WTC11 (cell line): ENCODE measurements at places on chromosomes 3 and 15. TPM values are rescaled to one million over a fixed set of nuclear protein-coding genes. Genes with fewer than 3 reads are reported as not detected.

DNA sequence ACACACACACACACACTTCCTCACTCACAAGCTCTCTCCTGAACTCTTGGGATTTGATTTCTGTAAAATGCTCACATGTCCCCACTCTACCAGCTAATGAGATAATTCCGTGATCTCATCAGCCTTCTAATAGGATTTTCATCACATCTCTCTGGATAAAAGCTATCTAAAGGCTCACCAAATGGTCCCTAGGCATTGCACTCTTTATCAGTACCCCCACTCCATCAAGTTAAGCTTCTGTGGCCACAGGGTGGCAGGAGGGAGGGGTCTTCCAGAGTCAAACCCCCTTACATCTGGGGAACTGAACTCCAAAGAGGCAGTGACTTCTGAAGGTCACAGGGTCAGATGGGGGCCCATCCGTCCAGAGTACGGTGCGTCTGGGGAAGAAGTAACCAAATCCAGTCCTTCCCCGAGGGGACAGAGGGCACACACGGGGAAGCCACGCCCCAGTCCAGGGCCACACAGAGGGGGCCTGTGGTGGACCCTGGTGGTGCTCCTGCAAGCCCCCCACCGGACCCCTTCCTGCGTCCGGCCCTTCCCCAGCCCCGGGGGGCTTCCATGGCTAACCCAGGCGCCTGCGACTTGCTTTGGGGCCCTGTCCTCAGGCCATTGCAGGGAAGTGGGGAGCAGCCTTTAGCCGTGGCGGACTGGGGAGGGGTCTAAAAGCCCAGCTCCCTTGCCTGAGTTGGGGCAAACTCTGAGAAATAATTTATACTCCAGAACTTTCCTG lies 25.5 kb downstream of the CPN2 start:
- no peak for DNase-seq

GRCh38 chr15:67761343-67761742 lies 64.0 kb upstream of the SKOR1 start:
- DNase-seq = no peak

- no peak for DNase-seq
Measured at GRCh38 chr3:24220859-24221657, 273.6 kb downstream of the THRB start.

- no peak for DNase-seq
Measured at GRCh38 chr3:164687211-164687610, 391.1 kb downstream of the SI start.

- DNase-seq = no peak
Measured at GRCh38 chr3:43999728-44000319, 241.9 kb upstream of the TOPAZ1 start.

GRCh38 chr3:25500706-25501210 lies 72.7 kb downstream of the RARB start:
- DNase-seq = no peak

GRCh38 chr3:67382536-67382935 lies 271.9 kb downstream of the SUCLG2 start:
- DNase-seq = no peak

GRCh38 chr15:60215225-60215963 lies 182.4 kb downstream of the ANXA2 start:
- DNase-seq = no peak

GRCh38 chr3:124992041-124992440 lies 57.5 kb upstream of the MUC13 start:
- no peak for DNase-seq

- no peak for DNase-seq
Measured at GRCh38 chr3:66478960-66479359, 21.9 kb downstream of the LRIG1 start.

- DNase-seq = no peak
Measured at GRCh38 chr3:126264381-126264780, 84.0 kb upstream of the ALDH1L1 start.

DNA sequence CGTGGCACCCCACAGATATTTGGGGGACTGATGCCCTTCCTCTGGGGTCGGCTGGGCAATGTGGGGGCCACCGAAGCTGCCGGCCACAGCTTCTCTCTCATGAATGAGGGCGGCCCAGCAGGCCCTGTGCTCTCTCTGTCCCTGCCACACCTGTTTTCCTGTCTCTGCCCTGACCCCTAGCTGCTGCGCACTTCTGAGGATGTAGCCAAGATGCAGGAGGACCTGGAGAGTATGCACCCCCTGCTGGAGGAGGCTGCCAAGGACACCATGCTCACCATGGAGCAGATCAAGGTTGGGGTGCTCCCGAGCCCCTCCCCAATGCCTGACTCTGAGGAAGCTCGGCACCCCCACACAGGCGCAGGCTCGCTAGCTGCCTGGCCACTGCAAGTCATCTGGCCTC lies 59.7 kb downstream of the SEMA3G start:
- peak; percentile 88 for DNase-seq

GRCh38 chr3:144187531-144188210 lies 216.0 kb downstream of the DIPK2A start:
- no peak for DNase-seq

DNA sequence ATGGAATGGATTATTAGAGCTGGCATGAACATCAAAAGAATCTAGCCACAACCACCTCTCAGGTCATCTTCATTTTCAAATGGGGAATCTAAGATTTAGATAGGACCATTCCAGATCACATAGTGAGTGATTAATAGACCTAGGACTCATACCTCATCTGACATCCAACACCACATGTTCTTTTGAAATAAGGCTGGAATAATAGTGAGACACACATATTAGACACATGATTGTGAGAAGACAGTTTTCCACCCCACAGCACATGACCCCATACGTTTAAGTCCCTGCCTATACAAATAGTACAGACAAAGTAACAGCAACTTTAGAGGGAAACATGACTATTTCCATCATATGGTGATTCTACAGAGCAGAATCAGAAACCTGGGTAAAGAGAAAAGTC lies 344.7 kb upstream of the TPRG1 start:
- DNase-seq = no peak

- no peak for DNase-seq
Measured at GRCh38 chr15:76932135-76932966, 802 bp downstream of the RCN2 start.

DNA sequence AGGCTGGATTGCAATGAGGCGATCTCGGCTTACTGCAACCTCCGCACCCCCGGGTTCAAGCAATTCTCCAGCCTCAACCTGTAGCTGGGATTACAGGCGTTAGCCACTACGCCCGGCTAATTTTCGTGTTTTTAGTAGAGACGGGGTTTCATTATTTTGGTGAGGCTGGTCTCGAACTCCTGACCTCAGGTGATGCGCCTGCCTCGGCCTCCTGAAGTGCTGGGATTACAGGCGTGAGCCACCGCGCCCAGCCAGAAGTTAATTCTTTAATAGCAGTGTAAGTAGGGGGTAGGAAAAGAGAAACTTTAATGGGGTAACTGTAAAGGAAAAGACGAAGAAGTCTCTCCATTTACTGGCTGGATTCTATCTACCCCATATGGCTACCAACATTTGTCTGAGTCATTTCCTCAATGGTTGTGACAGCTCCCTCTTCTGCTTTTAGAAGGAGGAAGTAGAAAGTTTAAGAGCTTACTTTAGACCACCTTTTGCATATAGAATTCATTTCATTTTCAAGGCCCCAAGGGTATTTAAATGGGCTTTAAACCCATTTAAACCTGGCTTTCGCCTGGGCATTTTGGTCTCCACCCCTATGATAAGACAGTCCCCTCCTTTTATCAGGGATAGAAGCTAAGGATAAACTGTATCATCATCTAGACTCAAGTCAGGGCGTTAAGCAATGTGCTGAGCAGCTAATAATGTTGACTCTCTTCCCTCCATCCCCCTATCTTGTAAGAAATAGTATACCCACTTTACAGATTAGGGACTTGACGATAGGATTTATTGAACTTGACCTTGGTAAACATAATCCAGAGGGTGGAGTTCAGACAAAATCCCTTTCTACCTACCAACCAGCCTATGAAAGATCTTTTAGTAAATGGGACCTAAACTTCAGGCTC lies 1.1 kb upstream of the CDV3 start:
- no peak for DNase-seq

GRCh38 chr3:20075197-20075596 lies 35.0 kb downstream of the KAT2B start:
- no peak for DNase-seq

DNA sequence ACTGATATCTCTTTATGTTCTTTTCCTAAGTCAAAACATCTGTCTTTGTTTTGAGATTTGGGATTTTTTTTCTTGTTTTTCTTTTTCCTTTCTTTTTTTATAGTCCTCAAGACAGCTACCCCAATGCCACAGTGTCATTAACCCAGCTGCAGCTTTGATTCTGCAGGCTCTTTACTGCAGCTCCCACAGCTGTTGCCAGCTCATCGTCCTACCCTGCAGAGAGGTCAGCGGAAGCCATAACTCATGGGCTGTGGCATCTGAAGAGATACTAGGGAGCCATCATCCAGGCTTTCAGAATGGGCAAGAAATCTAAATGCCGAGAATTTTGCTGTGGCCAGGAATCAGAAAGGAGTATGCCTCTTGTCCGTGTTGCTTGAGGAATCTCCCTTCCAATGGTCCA lies 44.3 kb upstream of the SLC24A5 start:
- DNase-seq = no peak

- DNase-seq = no peak
Measured at GRCh38 chr3:9776896-9777693, 7.3 kb upstream of the CAMK1 start.

DNA sequence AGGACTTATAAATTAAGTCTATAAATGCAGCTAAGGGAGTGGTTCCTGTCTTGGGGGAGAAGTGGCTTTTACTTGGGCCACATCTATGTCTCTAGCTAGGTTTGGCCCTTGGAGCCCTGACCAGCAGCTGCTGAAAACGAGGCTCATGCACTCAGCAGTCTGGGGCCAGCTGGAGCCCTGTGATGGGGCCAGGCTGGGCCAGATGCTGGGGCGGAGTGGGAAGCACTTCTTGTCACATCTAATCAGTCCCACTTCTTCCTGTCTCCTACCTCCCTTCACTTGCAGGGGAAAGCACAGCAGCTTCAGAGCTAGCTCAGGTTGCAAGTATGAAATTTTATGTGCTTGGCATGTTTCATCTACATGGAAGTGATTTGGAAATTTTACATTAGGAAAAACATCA lies 209.9 kb upstream of the ROPN1 start:
- no peak for DNase-seq

GRCh38 chr15:89783111-89783860 lies 7.2 kb downstream of the MESP2 start:
- peak; percentile 54 for DNase-seq

- DNase-seq = no peak
Measured at GRCh38 chr15:67531379-67531914, 10.5 kb downstream of the C15orf61 start.

- DNase-seq = no peak
Measured at GRCh38 chr3:61454801-61455200, 106.6 kb upstream of the PTPRG start.

GRCh38 chr3:141272906-141273662 lies 41.5 kb downstream of the PXYLP1 start:
- no peak for DNase-seq

- no peak for DNase-seq
Measured at GRCh38 chr15:66849393-66849745, 147.3 kb downstream of the SMAD6 start.

GRCh38 chr3:153681057-153681456 lies 440.1 kb upstream of the ARHGEF26 start:
- no peak for DNase-seq

DNA sequence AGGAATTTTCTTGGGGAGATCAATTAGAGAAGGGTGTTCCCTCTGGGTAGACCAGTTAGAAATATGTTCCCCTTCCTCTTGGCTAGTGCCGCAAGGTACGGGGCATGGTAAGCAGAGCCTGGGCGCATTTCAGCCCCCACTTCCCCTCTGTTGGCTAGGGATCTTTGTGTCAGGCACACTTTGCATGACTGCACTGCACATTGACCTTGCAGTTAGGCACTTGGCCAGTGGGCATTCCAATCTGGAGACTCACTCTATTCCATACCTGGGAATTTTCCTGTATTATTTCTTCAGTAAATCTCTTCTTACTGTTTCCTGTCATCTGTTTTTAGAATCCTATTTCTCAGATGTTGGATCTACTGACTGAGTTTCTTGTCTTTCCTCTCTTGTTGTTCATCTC lies 30.0 kb upstream of the CACNA1D start:
- DNase-seq = no peak

GRCh38 chr3:24119321-24119751 lies 174.2 kb downstream of the NR1D2 start:
- no peak for DNase-seq

DNA sequence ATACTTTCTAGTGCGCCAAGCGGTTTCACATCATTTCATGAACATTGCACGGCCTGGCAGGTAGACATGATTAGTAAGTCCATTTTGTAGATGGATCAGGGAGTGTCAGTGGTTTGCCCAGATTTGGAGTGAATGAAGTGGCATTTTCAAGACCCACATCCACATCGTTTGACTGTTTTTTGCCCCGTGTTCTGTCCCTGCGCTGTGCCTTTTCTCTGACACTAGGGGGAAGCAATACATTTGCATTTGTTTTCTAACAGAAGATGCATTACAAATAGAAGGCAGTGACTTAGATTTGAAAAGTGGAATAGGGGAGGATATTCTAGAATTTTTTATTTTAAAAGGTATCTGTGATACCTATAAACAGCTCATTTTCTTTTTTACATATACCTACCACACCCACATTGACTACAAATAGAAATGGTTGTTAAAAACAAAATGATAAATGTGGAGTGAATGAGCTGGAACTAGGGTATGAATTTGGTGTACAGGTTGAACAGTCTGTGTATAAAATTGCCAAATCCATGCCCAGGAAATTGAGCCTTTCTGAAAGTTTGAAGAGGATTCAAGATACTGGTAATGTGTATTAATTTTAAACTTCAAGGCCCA lies 98.0 kb downstream of the USP13 start:
- DNase-seq = no peak

GRCh38 chr3:17765819-17766472 lies 23.5 kb upstream of the TBC1D5 start:
- no peak for DNase-seq

GRCh38 chr3:138724443-138724842 lies 110.3 kb downstream of the PIK3CB start:
- no peak for DNase-seq

The TRPM7 gene
- total RNA-seq = 24.0 to 28.1 TPM (median 26.2 TPM) in 3 replicates

The GPR149 gene
- total RNA-seq = 0.09 TPM in 1 of 3 replicates, not detected in the others

The SIDT1 gene
- total RNA-seq = 0.21 to 0.23 TPM (median 0.22 TPM) in 3 replicates

The TTLL13 gene
- total RNA-seq = 0.18 to 0.76 TPM (median 0.48 TPM) in 3 replicates

The GRIP2 gene
- 11.4 to 12.0 TPM (median 11.7 TPM) in 3 replicates for total RNA-seq

The CADM2 gene
- total RNA-seq = 18.8 to 24.1 TPM (median 21.3 TPM) in 3 replicates

The FBXL2 gene
- 2.6 to 2.9 TPM (median 2.8 TPM) in 3 replicates for total RNA-seq

The BRK1 gene
- 107 to 121 TPM (median 117 TPM) in 3 replicates for total RNA-seq

The SEMA3F gene
- 49.0 to 52.0 TPM (median 52.0 TPM) in 3 replicates for total RNA-seq

The HCLS1 gene
- total RNA-seq = 1.9 to 2.7 TPM (median 2.6 TPM) in 3 replicates

The GYG1 gene
- total RNA-seq = 34.8 to 43.1 TPM (median 41.7 TPM) in 3 replicates

The DGKG gene
- total RNA-seq = 0.30 to 0.92 TPM (median 0.57 TPM) in 3 replicates

The GUCA1C gene
- not detected in 3 replicates for total RNA-seq

The CLPX gene
- total RNA-seq = 57.9 to 68.7 TPM (median 61.5 TPM) in 3 replicates

The NUP210 gene
- total RNA-seq = 59.2 to 69.9 TPM (median 69.8 TPM) in 3 replicates

The NR2F2 gene
- total RNA-seq = 0.27 to 0.57 TPM (median 0.55 TPM) in 3 replicates

The HRG gene
- 0.11 to 0.24 TPM (median 0.11 TPM) in 3 replicates for total RNA-seq

The CTXN2 gene
- 0.07 to 0.16 TPM (median 0.07 TPM) in 3 replicates for total RNA-seq

The FETUB gene
- total RNA-seq = not detected in 3 replicates

The MASP1 gene
- 2.2 to 3.5 TPM (median 3.1 TPM) in 3 replicates for total RNA-seq
